AG04449 (cell line): ENCODE measurements at places on chromosomes 2 and 18.
A peak's percentile ranks its signal among the peaks of the same experiment; 100 is the strongest.

DNA sequence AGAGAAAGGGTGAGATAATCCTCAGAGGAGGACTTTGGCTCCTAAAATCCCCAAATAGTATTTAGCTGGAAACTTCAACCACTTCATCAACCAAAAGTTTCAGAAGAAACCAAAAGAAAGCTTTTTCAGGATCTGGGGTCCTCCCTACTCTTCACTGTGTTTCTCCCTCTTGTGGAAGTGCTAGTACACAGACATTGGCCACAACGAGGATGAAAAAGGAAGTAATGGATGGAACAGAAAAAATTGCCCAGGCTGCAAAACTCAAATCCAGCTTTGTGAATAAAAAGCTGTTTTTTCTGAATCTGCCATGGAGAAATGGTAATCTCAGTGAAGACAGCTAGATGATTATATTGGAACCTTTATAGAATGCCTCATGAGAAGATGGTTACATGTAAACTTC is 4.0 kb downstream of the PID1 start:
- no peak for DNase-seq

DNA sequence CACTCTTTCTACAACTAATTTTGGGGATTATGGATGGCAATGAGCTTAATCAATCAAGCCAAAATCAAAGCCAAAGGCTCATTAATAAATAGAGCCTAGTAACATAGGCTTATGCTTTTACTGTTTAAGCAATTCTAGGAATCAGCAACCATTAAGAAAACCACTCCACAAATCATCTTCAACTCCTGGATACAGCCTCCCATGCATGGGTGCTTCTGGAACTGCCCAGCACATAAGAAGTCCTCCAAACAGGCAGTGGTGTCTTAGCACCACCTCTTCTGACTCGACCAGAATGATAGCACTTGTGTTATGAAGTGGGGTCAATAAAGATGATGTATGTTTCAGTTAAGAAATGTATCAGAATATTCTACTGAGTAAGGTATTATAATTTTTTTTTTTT is 104.4 kb upstream of the SERPINE2 start:
- no peak for DNase-seq

GRCh38 chr2:186771850-186772463 is 77.0 kb downstream of the ZSWIM2 start:
- DNase-seq, result no peak

DNA sequence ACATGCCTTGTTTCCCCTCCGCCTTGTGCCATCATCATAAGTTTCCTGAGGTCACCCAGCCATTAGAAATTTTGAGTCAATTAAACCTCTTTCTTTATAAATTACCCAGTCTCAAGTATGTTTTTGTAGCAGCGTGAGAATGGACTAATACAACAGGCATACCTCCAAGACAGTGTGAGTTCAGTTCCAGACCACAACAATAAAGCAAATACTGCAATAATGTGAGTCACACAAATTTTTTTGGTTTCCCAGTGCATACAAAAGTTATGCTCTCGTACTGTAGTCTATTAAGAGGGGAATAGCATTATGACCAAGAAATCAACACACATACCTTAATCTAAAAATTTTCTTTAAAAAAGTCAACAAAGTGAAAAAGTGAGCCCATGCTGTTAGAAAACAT is 217.2 kb downstream of the NR4A2 start:
- DNase-seq, result no peak

DNA sequence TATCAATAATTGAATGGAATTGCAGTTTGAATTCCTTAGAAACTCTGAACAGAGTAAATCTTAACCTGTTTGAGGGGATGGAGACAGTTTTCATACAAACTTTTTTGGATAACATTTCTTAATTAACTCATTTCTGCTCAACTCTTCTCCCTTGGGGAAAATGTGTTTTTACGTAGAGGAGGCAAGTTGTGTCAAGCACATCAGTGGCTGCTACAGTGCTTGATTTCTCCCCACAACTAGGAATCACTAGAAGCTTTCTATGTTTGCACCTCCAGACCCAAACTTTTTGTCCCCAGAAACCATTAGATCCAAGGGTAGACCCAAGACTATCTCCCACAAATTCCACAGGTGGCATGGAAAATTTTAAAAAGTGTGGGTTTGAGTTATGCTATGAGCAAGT is 658.9 kb upstream of the FSHR start:
- DNase-seq, result no peak

GRCh38 chr2:240919786-240920782 is 13.9 kb downstream of the CROCC2 start:
- DNase-seq, result no peak

- DNase-seq, result no peak
Observed at GRCh38 chr18:44893045-44893706, 212.5 kb downstream of the SETBP1 start.

DNA sequence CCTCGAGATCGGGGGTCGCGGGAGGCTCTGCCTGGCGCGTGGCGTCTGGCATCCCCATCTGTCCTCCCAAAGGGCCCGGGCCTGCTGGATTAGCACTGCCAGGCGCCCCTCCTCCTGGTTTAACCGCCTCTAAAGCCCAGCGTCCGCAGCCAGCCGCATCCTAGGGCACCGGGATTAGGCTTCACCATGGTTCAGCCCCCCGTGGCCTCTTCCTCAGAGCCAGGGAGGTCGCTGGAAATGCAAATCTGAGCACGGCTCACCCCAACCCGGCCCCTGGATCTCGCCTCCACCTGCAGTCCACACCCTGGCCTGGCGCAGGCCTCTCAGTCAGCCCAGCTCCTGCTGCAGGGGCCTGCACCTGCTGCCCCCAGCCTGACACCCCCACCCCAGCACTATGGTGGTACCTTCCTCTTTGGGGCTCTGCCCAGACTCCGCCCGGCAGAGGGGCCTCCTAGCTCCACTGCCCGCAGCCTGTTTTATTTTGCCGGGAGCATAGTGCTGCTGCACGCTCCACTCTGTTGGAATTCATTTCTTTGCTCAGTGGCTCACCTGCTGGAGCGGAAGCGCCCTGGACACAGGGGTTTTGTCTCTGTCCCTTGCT is 13.2 kb downstream of the PRELID3A start:
- DNase-seq, result no peak

GRCh38 chr18:53380063-53380639 is 844.3 kb downstream of the MBD2 start:
- DNase-seq, result peak; percentile 28

- DNase-seq, result no peak
Observed at GRCh38 chr18:57942493-57942892, 101.5 kb upstream of the NEDD4L start.

DNA sequence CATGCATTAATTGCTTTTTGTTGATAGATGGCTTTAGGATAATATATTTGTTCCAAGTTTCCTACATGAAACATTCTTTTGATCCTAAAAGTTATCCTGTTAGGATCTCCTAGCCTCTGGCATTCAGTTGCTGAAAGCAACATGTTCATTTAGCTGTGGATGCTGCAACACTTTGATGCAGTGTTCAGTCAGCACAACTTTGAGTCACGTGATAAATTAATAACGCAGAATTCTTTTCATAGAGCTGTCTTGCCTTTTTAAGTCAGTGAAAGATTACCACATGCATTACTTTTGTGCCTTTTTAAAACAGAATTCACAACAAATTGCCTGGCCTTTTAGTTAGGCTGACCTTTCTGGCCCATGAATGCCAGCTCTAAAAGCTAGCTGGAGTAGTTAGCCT is 1467.9 kb upstream of the ZEB2 start:
- no peak for DNase-seq
